Stomach (tissue), 19 donors: ENCODE measurements at places on chromosomes 4 and X. TPM values are rescaled to one million over a fixed set of nuclear protein-coding genes. Genes with fewer than 3 reads are reported as not detected.

Gene COL4A5
- 6.0 TPM for polyA plus RNA-seq

Gene DRD5
- not detected for polyA plus RNA-seq

Gene HMGN5
- 36.2 TPM for polyA plus RNA-seq

Gene MID1
- 2.0 TPM for polyA plus RNA-seq
